Effector memory CD8-positive, alpha-beta T cell (primary cell): ENCODE measurements at places on chromosomes 1 and 21.

- DNase-seq, result no peak
Measured at GRCh38 chr1:155504207-155504606, 58.4 kb downstream of the ASH1L start.

GRCh38 chr1:110190282-110190929 is 19.7 kb upstream of the KCNC4 start:
- DNase-seq, result no peak

- DNase-seq, result no peak
Measured at GRCh38 chr1:167105271-167106118, 11.6 kb downstream of the STYXL2 start.

DNA sequence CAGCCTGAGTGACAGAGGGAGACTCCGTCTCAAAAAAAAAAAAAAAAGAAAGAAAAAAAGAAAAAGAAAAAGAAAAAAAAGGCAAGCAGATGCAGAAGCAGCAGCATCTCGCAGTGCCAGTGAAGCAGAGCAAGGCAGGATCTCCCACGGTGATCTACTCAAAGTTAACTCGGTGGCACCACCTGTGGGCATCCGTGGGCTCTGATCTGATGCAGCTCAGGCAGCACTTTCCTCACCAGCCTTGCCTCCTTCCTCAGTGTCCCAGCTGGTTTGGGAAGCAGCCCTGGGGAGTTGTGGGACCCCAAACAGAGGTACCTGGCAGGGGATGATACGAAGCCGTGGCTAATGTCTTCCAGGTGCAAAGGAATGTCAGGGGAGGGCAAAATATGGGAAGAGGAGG is 104.3 kb upstream of the KRTAP19-8 start:
- DNase-seq, result no peak

- no peak for DNase-seq
Measured at GRCh38 chr1:205328476-205328875, 6.9 kb upstream of the NUAK2 start.

DNA sequence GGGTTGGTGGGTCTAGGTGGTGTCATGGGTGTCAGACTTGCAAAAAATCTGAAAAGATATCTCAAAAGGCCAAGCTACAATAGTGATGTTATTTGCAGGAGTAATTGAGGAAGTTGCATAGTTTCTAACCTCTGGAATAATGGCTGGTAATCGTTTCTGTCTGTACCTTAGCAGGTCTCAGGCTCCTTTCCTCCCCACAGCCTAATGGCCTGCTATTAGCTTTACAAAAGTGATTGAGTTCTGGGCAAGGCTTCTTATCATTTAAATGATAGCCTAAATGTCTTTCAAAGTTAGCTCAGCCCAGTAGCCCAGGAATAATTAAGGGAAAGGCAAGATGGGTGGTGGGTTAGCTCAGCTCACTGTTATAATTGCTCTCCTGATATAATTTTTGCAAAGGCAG is 37.7 kb upstream of the IGSF5 start:
- DNase-seq, result no peak

DNA sequence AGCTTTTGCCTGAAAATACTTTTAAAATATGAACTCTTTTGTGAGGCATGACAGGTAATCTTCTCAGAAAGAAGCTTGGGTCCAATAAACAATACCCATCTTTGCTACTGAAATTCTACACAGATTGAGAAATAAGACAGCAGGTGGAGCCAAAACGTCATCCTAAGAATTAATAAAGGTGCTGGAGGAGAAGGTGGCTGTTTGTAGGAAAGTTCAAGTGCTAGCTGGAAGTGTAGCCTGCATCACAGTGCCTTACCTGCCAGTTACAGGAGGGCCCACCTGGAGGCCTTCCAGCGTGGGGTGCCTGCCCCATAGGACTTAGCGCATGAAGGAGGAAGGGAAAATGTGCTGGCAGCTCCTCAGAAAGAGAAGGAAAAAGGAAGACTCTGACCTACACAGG is 93.7 kb downstream of the TTC3 start:
- no peak for DNase-seq

DNA sequence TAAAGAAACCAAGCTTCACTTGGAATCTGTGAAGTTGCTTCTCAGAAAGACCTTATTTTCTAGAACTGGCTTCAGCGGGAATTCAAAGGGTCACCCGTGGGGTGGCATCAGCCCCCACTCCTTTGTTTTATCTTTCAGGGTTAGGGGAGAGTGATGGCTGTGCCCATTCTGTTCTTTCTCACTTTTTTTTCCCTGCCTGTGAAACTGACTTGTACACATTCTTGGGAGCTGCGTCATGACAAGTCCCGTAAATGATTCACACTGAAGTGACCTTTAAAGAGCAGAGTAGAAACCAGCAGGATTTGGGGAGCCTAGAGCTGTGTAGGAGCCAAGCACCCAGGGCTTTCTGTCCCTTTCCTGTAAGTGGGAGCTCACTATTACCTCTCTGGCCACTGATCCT is 43.8 kb downstream of the SLC44A3 start:
- DNase-seq, result no peak

DNA sequence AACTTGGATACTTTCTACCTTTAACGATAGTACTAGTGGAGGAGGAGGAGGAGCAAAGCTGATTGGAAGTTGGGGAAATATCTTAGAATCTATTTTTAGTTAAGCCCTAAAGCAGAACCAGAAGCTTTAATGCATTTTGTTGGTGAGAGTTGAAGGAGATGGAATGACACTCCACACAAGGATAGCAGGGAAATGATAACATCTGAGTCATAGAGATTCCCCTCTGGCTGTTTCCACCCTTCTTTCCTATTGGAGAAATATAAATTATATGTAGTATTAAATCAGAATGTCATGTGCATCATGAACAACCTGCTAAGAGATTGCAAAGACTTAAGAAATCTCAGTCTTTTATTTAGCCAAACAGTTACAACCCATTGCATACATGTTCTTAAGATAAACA is 1357.7 kb downstream of the NCAM2 start:
- DNase-seq, result no peak

GRCh38 chr1:2803086-2803930 is 1.8 kb upstream of the TTC34 start:
- no peak for DNase-seq

- no peak for DNase-seq
Measured at GRCh38 chr21:32455548-32455947, 43.0 kb downstream of the EVA1C start.

GRCh38 chr1:78121710-78122109 is 75.9 kb downstream of the GIPC2 start:
- DNase-seq, result no peak

GRCh38 chr21:36992671-36993070 is 13.8 kb upstream of the RIPPLY3 start:
- no peak for DNase-seq

DNA sequence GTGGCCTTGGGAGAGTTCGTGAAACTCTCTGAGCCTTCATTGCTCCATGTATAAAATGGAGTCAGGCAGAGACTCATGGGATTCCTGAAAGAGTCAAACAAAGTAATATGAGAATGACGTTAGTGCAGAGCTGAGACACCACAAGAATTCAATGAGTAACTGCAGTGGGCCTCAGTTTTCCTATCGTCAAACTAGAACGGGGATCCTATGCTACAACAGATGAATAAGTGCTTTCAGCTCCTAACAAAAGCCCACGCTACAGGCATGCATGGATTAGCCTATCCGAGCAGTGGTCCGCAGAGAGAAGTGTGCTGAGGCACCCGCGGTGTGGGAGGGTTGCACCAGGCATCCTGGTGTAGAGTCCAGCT is 124.7 kb downstream of the SYF2 start:
- DNase-seq, result no peak

- no peak for DNase-seq
Measured at GRCh38 chr1:208113011-208113410, 131.2 kb downstream of the PLXNA2 start.

DNA sequence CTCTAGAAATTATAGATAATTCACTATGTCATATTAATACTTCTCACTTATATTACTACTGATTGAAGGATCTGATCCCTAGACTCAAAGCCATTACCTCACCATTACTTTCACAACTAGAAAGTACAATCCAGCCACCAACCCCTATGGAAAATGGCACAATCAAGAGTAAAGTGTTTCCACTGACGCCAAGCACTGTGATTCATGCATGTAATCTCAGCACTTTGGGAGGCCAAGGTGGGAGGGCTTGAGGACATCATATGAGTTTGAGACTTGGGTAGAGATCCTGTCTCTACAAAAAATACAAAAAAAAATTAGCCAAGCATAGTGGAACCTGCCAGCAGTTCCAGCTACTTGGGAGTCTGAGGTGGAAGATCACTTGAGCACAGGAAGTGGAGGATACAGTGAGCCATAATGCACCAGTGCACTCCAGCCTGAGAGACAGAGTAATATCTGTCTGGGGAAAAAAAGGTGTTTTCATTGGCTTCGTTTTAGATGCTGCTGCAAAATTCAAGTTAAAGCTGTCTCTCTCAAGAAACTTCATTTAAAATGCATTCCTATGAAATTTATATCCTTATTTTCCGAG is 126.5 kb downstream of the AKT3 start:
- no peak for DNase-seq

GRCh38 chr1:219132939-219133338 is 40.7 kb upstream of the LYPLAL1 start:
- no peak for DNase-seq

DNA sequence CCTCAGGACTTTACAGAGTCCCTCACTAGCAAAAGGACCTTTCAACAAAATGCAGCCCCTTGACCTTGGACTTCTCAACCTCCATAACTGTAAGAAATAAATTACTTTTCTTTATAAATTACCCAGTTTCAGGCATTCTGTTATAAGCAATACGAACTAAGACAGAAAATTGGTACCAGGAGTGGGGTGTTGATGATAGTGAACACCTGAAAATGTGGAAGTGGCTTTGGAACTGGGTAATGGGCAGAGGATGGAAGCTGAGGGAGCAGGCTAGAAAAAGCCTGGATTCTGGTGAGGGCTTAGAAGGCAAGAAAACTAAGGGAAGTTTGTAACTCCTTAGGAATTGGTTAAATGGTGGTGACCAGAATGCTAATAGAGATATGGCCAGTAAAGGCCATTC is 46.8 kb downstream of the DSCAM start:
- no peak for DNase-seq

DNA sequence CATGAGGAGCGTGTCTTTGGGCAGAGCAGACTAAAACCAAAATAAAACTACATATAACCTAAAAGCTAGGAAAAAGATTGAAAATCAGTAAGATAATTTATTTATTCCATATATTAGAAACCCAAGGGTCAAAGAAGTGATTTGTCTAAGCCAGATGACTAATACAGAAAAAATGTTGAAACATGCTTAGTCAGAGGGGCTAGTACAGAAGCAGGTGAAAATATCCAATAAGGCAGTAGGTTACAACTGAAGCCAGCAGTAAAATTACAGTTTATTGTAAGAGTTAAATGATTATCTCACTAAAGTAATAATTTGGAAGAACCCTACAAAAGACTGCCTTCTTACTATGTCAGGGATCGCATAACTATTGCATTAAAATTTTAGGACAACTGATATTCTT is 1190.9 kb upstream of the PRMT6 start:
- DNase-seq, result no peak

DNA sequence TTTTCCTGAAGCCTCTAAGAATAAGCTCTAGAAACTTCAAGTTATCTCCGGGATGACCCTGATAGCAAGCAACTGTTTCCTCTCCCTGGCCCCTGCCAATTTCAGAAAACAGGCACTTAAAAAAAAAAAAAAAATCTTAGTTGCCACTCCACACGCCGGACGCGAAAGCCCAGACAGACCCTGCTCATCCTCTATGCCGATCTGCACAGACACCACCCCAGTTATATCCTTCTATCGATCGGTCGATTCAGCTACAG is 1.7 kb downstream of the ANP32E start:
- DNase-seq, result no peak

DNA sequence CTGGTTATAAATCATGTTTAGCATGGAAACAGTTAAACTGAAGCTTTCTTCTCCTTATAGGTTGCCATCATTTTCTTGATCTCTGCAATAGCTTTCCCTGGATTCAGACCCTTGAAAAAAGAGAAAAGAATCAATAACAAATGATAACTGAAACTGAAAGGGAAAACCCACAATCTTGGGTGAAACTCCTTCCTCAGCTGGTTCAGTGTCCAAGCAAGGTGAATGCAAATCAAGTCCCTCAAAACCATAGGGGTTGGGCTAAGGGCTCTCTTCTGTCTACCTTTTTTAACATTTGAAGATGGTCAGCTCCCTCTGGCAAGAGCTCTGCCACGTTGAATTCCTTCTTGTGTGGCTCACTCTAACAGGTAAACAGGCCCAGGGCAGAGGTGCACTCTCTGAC is 7.1 kb upstream of the ATP13A2 start:
- no peak for DNase-seq

DNA sequence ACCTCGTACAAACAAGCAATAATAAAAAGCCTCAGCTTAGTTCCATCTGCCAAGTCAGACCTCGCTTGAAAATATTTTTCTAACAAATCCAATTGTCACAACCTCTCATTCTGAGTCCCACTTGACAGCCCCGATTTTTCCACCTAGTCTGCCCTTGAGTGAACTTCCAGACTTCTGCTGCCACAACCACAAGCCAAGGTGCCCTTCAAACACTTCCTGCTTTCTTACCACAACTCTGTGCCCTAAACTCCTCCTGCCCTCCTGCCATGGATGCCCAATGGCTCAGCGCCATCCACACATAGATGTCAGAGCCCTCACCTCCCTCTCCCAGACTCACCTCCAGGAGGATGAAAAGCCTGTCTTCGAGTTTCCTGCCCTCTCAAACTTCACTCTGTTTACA is 3.9 kb downstream of the TMPRSS2 start:
- no peak for DNase-seq

DNA sequence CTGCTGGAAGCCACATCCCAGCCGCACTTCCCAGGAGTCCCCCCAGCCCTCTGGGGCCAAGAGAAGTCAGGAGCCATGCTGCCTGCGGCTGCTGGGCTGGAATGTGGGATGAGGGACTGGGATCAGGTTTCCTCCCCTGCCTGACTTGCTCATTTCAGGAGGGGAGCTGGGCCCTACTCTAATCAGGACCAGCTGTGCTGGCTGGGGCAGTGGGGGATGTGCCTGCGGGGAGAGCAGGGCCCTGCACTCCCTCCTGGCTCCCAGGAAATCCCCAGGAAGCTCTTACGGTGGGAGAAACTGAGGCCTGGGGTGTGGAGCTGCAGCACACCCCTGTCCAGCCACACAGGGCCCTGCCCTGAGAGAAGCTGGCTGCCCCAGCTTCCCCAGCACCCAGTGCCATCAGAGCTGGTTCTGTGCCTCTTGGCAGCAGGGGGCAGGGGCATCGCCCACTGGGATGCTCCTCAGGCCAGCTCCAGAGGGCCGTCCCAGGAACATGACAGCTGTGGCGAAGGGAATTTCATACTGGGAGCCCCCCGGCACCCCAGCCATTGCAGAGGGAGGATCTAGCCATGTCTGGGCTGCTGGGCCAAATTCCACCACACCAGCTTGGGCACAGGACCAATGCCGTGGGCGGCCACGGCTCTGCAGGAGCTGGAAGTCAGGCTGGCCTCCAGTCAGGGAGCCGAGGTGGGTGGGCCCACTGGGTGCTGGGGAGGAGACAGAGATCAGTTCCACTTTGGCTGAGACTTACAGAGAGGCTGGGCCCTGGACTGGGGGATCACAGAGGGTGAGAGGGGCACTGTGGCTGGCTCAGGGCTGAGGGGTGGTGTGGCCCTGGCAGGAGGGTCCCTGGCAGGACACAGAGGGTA is 21.3 kb upstream of the PRSS38 start:
- no peak for DNase-seq
